Renal cortical epithelial cell (primary cell): ENCODE measurements at places on chromosomes 13 and 19.

GRCh38 chr13:35770756-35771297 is 294.3 kb upstream of the MAB21L1 start:
- DNase-seq = no peak

- DNase-seq = no peak
Measured at GRCh38 chr19:34838753-34839431, 65.9 kb upstream of the ZNF599 start.

GRCh38 chr19:41195675-41196497 is 2.9 kb downstream of the CYP2S1 start:
- no peak for DNase-seq

DNA sequence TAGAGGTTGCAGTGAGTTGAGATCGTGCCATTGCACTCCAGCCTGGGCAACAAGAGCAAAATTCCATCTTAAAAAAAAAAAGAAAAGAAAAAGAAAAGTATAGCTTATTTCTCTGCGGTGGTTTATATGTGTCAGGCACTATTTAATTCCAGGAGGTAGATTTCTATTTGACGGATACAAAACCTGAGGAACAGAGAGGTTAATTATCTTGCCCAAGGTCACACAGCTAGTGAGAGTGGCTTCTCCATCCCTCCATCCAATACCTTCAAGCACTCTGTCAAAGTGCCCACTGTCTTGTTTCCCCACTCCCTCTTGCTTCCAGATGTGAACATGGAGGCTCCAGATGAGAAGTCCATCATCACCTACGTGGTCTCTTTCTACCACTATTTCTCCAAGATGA is 34.8 kb downstream of the SPTBN4 start:
- no peak for DNase-seq

DNA sequence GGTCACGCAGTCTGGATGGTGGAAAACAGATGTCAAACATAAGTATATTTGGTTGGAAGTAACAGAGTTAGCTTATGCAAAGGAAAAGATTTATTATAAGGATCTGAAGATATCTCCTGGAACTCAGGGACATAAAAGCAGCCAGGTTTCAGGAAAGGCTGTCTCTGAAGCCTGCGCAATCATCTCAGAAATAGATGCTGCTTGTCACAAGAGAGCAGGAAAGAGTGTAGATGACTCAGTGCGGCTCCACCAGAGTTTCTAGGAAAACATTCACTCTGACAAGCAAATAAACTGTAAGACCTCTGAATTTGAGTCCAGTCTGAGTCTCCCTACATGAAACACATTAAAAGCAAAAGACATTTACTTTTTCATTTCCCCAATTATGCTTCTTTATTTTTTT is 220.4 kb upstream of the HTR2A start:
- peak; percentile 43 for DNase-seq

GRCh38 chr13:69243366-69243765 is 864.3 kb upstream of the ATXN8OS start:
- peak; percentile 3 for DNase-seq

GRCh38 chr19:42290523-42291434 is 11.2 kb upstream of the PRR19 start:
- DNase-seq = no peak

GRCh38 chr19:1653300-1653628 is 849 bp upstream of the TCF3 start:
- DNase-seq = no peak

DNA sequence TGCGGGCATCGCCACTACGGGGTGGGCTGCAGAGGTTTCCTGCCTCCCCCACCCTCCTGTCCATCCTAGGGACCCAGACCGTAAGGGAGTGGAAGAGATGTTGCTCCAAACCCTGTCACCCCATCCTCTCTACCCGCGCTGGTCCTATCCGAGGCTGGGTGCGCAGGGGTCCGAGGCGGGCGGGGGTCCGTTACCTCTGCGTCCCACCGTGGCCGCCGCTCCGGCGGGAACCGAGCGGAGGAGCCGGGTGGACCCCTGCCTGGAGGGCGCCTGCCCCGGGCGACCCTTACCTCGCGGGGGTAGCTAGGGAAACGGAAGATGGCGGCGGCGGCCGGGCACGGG is at the start of gene DGKH:
Gene DGKH (plus strand): TSS at position 307 of the 342 bp plus-strand sequence. CDS start 126 bp downstream, outside the sequence.
- no peak for DNase-seq

DNA sequence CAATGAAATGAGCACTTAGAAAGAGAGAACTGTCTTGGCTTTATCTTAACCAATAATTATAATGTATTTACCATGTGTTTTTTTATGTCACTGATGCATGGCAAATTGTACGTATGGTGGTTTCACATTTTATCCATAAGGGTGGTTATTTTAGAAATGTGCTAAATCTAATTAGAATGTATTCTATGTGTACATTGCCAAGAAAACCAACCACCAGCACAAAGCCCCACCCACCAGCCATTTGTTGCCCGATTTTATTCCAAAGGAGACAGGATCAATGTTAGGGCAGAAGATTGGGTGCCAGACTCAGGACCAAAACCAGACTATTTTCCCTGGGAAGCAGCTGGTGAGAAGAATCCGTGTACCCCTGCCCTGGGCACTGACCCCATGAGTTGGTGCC is 63.0 kb upstream of the SOX1 start:
- DNase-seq = no peak

DNA sequence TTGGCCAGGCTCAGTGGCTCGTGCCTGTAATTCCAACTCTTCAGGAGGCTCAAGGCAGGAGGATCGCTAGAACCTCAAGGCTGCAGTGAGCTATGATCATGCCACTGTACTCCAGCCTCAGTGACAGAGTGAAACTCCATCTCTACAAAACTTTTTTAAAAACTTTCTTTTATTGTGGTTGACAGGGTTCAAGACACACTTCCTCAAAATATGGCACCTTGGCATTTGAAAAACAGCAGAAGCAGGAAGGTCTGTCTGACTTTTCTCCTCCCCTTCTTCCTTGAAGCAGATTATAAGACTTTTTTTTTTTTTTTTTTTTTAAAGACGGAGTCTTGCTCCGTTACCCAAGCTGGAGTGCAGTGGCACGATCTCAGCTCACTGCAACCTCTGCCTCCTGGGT is 100.3 kb downstream of the TM9SF2 start:
- DNase-seq = no peak

DNA sequence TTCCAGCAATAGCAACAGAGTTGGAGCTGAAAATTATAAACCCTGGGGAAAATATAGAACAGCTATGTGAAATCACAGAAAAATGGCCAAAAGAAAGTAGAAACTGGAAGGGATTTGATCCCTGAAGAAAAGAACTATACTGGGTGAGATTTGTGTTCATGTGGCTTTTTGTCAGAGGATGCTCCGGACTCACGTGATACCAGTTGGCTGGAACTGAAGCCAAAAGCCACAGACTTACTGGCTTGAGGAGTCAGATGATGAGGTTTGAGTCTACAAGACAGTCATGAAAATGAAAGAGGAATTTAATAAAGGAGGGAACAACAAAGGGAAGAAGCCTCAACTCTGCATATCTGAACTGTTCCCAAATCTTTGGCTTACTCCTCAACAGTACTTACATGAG is 427.1 kb downstream of the GPC5 start:
- no peak for DNase-seq

DNA sequence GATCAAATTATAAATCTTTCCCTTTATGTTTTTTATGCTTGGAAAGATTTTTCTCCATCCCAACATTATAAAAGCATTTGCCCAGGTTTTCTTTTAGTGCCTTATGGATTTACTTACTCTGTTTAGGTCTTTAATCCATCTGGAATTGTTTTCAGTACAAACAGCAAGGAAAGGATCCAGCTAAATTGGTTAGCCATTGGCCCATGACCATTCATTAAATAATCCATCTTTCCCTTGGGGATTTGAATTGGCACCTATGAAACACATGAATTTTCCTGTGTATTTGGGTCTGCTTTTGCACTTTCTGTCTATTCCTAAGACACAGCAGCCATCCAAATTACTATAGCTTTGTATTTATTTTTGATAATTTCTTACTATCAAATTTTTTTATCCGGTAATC is 28.8 kb upstream of the SHKBP1 start:
- no peak for DNase-seq

DNA sequence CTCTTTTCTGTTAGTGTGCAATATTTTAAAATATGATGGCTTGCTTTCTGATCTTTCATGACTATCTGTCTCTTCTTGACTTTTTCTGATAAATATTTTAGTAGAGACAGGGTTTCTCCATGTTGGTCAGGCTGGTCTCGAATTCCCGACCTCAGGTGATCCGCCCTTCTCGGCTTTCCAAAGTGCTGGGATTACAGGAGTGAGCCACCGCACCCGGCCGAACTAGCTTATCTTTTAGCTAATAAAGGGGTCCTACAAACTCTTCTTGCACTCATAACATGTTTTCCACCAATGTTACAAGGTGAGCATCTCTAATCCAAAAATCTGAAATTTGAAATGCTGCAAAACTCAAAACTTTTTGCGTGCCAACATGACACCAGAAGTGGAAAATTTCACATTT is 535.2 kb upstream of the PCDH20 start:
- no peak for DNase-seq

GRCh38 chr13:60411983-60412382 is 15.0 kb downstream of the TDRD3 start:
- no peak for DNase-seq

GRCh38 chr13:74047931-74048600 is 86.1 kb downstream of the KLF12 start:
- DNase-seq = peak; percentile 59

DNA sequence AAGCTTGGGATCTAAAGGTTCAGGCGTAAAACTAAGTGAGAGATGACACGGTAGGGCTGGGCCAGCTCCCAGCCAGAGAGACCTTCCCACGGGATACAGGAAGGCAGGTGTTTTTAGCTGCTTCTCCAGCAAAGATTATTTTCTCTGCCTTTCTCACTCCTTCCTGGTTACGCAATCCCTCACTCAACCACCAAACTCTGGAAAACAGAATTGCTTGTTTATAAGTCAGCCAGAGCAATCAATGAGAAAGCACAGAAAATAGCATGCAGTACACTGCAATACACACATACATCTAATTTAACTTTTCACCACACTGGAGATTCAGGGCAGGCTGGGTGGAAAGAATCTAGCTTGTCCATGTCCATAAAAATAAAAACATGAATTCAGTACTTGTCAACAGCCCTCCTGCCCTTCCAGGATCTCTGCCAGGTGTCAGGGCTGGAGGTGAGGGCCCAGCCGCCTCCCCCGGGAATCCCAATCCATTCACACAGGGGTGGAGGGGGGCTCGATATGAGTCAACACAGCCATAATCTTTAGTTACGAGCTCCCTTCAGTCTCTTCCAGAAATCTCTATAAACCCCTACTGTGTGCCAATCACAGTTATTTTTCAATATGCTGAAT is 12.2 kb downstream of the RHPN2 start:
- DNase-seq = peak; percentile 98

GRCh38 chr19:15864824-15865223 is 33.0 kb downstream of the CYP4F2 start:
- DNase-seq = no peak

DNA sequence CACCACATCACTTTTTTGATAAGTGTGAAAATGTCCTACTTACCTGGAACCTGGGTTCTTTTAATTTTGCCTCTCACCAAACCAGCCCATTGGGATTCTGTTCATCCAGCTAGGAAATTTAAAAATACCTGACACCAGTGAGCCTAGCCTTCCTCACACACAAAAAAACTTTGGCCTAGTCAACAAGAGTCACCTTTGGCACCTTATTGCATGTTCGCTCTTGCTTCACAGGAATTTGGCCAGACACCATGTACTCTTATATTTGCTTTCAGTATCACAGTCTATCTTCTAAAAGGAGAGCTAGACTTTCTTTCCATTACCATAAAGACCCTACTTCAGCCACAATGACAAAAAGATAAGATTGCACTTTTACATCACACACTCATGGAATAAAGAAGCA is 65.8 kb downstream of the ZNF257 start:
- no peak for DNase-seq

DNA sequence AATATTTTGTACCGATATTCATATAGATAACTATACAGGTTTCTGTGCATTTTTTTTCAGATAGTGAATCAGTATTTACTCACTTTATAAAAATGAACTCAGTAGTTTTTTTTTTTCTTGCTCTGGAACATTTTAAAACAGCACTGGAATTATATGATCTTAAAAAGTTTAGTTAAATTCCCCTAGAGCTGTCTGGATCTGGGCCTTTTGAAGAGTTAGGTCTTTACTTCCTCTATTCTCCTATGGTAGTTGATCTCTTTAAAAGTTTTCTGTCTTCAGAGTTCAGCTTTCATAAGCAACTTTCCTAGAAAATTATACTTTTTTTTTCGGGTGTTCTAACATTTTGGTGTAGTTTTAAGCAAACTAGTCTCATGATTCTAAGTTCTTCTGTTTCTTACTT is 21.8 kb upstream of the RBM26 start:
- no peak for DNase-seq

DNA sequence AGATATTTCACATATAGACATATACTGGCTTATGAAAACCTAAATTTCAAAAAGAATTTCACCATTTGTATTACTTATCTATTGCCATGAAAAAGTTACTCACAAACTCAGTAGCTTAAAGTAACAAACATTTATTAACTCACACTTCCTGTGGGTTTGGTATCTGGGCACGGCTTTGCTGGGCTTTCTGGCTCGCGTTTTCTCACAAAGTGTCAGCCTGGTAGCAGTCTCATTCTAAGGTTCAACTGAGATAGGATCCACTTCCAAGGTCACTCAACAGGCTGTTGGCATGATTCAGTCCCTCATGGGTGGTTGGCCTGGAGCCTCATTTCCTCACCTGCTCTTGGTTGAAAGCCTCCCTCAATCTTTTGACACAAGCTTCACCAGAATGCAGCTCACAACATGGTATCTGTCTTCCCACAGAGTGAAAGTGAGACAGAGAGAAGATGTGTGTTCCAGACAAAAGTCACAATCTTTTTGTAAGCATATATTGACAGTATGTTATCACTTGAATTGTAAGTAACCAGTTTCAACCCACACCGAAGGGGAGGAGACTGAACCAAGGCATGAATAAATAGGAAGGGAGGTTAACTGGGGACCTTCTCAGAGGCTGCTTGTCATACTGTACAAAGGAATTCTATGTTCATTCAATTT is 1065.8 kb upstream of the SPRY2 start:
- DNase-seq = peak; percentile 93

GRCh38 chr19:6150289-6150688 is 14.8 kb downstream of the ACSBG2 start:
- no peak for DNase-seq

GRCh38 chr13:102311901-102312300 is 89.9 kb downstream of the FGF14 start:
- no peak for DNase-seq

DNA sequence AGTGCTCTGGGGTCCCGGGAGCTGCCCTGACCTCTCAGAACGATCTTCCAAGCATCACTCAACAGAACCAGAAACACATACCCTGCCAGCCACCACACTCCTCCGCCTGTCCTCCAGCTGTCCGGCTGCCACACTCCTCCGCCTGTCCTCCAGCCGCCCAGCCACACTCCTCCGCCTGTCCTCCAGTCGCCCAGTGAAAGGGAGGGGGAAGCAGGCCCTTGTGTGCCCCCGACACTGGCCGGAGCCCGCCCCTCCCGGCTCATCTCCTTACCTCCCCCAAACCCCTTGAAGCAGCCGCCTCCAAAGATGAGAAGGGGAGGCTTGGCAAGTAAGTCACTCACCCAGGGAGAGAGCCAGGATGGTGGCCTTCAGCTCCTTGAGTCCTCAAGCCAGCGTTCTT is 40.2 kb downstream of the STK24 start:
- no peak for DNase-seq

GRCh38 chr19:2424686-2425621 is 2.4 kb downstream of the TIMM13 start:
- peak; percentile 8 for DNase-seq
